Brain pericyte (primary cell): ENCODE measurements at places on chromosomes 4 and X.

GRCh38 chr4:37765741-37766140, 60.7 kb upstream of the PGM2 start:
- no peak for DNase-seq

DNA sequence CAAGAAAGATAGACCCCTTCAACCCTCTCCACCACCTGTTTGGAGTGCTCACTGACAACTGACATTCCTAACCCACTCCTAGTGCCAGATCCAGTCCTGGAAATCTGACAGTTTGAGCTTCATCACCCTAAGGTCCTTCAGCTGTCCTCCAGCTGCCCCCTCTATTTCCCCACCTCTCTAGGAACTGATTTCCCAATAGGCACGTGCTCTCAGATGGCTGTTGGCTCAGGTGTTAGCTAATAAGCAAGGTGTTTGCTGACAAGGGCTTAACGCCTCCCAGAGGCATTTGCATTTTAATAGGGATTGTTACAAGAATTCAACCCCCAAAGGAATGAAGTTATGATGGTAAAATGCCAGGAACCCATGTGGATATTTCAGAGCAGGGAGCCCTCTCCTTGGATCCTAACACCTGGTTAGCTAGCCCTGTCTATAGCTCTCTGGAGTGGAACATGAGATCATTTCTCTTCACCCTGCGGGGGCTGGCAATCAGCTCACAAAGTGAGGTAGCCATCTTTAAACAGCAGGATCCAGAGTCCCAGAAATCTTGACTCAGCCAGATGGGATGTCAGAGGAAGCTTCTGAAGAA, 348.5 kb upstream of the SFRP2 start:
- no peak for DNase-seq

DNA sequence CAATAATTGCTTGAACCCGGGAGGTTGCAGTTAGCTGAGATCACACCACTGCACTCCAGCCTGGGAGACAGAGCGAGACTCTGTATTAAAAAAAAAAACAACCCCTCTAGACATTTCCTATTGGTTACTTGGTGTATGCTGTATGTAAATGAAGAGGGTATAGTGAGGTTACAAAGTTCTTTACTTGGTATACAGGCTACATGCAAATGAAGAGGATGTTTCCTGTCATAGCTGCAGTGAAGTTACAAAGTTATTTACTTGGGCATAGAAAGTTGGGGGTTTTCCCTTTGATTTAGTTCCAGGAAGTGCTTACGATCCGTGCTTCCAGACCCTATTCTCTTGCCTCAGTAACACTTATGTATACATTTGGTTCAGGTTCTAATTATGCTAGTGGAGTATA, 38.4 kb upstream of the CLNK start:
- no peak for DNase-seq

DNA sequence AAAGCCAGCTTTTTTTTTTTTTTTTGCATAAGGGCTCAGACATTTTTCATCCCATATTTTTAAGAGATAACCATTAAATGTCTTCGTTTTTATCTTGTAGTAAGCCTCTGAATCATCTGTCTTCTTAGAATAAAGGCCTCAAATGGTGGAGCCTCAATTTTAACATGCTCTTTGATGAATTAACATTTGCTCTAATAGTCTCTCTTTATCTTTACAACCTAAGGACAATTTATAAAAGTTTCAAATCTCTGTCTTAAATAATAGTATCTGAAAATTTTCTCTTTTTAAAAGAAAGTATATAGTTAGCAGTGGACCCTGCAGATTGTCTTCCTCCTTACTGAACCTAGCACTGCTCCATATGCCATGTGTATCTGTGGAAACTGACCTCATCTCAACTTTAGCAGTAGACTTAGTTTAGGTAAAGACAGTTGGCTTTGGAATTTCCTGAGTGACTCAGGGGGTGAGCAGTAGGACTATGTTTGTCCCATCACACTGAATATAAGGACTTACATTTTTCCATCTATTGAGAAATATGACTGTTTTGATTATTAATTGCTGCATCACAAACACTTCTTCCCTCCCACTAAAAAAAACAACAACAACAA, 1658.0 kb downstream of the STIM2 start:
- DNase-seq, result no peak

DNA sequence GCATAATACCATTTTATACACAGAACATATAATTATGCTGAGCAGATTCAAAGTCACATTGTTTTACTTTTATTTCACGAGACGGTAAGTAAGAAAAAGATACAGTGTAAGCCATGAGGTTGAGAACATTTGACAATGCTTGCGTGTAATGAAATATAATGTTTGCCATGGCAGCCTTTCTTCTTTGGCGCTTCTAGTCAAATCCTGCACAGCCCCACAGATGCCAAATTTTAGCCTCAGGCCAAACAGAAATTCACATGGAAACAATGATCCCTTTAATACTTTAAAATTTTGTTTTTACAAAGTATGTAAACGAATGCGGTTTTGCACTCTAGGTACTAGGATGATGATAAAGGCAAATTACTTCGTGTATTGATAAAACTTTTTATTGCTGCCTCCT, 502.7 kb upstream of the SMIM31 start:
- no peak for DNase-seq

DNA sequence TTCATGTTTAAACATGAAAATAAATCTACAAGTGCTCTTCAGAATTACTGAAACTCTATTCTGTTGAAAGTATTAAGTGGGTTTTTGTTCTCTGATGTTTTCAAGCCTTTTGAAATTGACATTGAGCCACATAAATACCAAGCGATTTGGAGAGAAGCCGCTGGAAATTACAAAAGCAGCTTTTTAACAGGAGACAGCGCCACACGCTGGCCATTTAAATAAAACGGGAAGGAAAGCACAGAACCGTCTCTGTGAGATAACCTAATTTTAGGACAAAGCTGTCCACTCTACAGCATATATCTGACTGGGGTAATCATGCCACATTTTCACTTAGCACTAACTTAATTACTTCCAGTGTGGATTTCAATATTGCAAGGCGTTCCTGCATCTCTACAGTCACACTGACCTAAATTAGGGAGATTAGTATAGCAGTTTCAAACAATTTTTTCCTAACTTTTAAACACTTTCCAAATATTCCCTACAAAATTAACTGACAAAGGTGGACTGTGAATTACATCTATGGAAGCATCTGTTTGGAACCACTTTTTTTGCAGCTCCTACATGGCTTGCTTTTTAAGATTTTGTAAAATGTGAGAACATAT, 6.8 kb upstream of the ANOS1 start:
- no peak for DNase-seq

DNA sequence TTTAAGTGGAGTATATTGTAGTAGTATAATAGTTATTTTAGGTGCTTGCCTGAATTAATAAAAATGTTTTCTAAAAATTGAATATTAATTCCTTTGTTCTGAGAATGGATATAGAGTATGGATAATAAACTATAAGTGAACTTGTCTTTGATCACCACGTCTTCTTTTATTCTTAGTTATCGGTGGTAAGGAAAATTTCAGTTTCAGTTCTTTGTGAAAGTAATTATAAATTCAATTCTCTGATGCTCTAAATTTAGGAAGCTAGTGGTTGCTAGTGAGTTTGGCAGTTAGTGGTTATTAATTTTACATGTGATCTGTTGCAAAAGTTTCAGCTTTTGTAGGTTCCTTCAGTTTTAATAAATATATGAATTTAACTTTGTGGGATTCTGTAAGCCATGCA, 30.8 kb downstream of the MRPL1 start:
- no peak for DNase-seq

- DNase-seq, result no peak
Observed at GRCh38 chrX:132171478-132171877, 43.7 kb upstream of the FRMD7 start.

DNA sequence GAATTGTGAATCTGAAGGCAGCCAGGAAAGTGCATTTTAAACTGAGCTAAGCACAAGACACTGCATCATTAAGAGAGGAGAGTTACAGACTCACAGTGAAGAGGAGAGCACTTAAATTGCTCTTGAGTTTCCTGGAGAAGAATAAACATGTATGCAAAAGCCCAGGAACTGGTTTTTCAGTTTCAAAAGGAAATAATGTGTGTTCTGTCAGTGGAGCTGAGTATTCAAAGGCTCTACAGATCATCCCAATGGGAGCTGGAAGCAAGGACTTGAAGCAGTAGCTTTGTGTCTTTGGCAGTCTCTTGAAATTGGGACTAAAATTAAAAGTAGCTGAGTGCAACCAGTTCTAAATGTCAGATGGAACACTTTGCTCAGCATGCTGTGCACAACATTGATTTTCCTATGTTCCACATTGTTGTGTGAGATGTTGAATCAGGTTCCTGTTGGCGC, 147.5 kb upstream of the ANK2 start:
- no peak for DNase-seq

GRCh38 chr4:766152-766515, 59.8 kb downstream of the CPLX1 start:
- no peak for DNase-seq

GRCh38 chr4:184526228-184526627, 51.9 kb upstream of the IRF2 start:
- no peak for DNase-seq

- no peak for DNase-seq
Observed at GRCh38 chr4:140141210-140141835, 12.7 kb downstream of the MAML3 start.

GRCh38 chr4:133014473-133015135, 134.5 kb upstream of the PCDH10 start:
- DNase-seq, result no peak

DNA sequence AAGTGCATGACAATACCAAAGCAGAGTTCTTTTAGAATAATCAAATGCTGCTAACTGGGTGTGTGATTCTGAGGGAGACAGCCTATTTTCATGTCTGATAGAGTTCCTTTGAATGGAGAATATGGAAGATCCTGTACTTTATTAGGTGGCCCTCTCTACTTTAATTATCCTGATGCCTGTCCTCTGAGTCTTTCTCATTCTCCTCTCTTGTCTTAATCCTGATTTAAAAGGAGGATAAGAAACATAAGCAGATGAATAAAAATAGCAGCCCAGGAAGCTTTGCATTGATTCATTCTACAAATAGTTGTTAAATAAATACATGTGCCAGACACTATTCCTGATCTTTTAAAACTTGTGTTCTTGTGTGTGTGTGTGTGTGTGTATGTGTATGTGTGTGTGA, 387.3 kb downstream of the SPRY1 start:
- DNase-seq, result no peak

DNA sequence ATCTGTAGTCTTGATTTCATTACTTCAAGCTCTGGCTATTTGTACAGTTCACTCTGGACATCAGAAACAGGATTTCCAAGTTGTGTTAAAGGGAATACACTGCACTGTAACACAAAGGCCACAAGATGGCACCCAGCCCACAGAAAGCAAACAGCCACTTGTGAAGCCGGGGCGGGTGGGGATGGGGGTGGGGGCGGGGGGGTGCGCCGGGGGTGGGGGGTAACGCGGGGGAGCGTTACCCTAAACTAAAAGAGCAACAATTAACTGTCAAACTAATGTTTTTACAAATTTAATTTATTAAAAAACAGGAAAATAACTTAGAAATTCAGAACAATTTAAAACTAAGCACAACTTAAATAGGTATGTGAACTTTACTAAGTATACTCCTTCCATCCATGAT, 27.3 kb downstream of the PRDX4 start:
- DNase-seq, result no peak

DNA sequence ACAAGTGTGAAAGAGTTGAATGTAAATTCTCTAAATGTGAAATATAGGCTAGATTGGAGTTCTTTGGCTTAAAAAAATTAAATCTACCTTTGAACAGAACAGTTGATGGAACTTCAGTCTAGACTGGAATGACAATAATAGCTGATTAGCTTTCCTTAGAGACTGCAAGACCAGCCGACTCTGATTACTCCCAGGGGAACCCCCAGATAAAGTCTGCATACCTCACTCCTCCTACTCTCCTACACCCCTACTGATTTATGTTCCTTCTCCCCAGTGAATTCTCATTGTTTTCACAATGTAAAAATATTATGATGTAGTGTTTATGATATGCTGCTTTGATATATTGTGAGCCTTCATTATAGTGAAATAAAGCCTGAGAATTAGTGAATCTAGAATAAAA, 241.3 kb downstream of the CFAP299 start:
- DNase-seq, result no peak

- DNase-seq, result no peak
Observed at GRCh38 chr4:8792491-8792890, 79.1 kb downstream of the HMX1 start.

DNA sequence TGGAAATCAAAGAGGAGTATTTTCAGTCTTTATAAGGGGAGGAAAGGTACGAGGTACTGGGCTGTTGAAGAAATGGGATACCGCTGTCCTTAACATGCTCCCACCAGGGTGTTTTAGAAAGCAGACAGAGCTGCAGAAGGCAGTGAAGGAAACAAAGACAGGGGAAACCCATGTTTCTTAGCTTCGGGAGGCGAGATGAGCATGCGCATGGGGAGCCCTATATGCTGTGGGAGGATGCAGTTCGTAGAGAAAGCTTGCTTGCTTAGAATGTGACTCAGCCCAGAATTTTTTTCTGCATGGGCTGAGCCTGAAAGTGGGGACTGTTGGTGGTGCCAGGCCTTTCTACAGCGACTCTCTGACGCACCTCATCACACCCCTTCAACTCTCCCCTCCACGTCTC, 28.8 kb upstream of the SCOC start:
- DNase-seq, result no peak

GRCh38 chr4:93394545-93395081, 433.9 kb upstream of the ATOH1 start:
- no peak for DNase-seq

DNA sequence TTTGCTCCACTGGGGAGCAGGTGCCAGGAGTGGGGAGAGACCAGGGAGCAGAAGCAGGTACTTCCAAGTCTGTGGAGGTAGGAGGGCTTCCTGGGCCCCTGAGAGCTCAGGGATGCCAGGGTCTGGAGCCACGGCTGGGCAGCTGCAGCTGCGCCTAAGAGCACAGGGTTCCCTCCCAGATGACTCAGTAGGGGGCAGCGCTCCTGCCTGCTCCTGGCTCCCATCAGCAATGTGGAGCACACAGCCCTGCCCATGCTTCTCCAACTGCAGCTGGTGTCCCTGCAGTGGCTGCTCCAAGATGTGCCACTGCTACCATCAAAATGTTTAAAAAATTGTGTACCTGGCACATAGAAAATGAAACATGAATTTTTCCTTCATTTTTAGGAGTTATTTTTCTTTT, 1028.2 kb downstream of the PCDH7 start:
- DNase-seq, result no peak

GRCh38 chr4:172751550-172751949, 417.1 kb upstream of the GALNT7 start:
- no peak for DNase-seq

- no peak for DNase-seq
Observed at GRCh38 chr4:144970597-144970996, 127.4 kb downstream of the ANAPC10 start.

- no peak for DNase-seq
Observed at GRCh38 chrX:50198348-50198747, 2.5 kb downstream of the AKAP4 start.

DNA sequence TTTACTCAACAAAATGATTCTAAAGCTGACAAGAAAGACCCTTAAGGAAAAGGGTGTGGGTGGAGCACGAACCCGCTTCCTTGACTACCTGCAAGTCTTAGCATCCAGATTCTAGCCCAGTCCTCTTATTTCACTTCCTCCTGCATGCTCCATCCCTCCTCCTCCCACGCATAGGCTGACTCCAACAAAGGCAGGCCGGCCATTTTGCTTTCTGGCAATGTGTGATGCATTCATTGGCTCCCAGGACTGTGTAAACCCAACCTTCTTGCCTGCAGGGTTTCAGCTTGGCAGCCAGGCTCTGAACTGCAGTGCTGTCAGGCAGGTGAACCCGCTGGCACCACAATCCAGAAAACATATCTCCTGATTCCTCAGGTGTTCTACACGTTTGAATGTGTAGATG, 39.3 kb downstream of the RTL9 start:
- DNase-seq, result no peak

GRCh38 chr4:167715176-167715575, 377.2 kb upstream of the ANXA10 start:
- DNase-seq, result no peak

GRCh38 chr4:43776371-43776770, 672.2 kb downstream of the KCTD8 start:
- no peak for DNase-seq
